ENCODE measurements at places on chromosomes 5 and 9.

- DNase-seq = no peak
Measured at GRCh38 chr5:131384616-131385214, 120.9 kb downstream of the CDC42SE2 start.

- no peak for DNase-seq
Measured at GRCh38 chr5:73233461-73234203, 60.6 kb downstream of the TMEM174 start.

DNA sequence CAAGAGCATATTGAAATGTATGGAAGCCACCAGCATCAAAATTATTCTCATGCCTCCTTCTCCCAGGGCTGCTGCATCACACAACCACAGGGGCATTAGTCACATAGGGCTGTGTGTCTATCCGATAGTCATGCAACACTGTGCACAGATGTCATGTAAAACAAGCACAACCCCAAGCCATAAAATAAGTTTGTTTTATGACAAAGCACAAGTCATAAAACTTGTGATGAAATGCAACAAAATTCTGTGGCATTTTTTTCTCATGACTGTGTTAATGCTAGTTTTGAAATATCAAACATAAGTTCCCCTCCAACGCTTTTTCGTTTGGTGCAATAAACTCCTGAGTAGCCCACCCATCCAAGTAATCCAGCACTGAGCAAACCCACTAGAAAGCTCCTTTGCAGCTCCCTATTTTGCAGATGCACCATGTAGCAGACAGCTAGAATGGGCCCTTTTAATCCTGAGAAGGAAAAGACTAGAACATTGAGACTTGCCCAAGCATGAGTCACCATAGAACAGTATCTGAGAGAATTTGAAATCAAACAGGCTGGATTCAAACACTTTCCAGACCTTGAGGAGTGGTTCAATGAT, 93.3 kb upstream of the ZNF366 start:
- DNase-seq = peak; percentile 97

DNA sequence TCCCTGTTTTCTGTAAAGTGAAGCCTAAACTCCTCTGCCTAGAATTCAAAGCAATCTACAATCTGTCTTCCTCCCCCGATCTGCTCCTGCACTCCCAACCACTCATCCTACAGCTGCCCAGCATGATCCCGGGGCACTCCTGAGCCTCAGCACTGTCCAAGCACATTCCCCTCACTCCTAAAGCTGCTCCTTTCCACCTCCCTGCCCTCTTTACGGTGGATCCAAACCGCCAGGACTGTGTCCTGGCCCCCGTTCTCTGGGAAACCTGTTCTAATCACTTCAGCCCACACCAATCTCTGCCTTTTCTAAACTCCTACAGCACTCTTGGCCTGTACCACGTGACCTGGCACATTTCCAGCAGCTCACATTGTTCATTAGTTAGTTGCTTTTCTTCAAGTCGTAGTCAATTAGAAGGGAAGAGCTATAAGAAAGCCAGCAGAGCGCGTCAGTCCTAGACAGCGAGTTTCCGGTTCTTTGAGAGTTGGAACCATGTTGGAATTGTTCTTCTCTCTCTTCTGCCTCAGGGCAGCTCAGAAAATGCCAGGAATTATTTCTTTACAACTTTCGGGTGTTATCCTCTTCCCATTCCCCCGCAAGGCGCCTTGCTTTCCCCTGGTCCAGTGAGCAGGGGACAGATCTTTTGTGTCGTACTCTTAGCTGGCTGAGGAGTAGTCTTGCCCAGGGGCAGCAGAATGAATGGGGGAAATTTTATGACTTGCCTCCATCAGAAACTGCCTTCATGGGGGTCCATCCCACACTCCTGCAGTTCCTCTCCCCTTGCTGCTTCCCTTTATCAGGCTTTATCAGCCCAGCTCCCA, 60.7 kb downstream of the NRG2 start:
- DNase-seq = no peak
